CD4-positive, alpha-beta T cell (primary cell): ENCODE measurements at places on chromosomes 16 and 17.

- DNase-seq = no peak
Observed at GRCh38 chr16:65069766-65070165, 52.1 kb downstream of the CDH11 start.

- no peak for DNase-seq
Observed at GRCh38 chr16:78659668-78660217, 560.3 kb downstream of the WWOX start.

- no peak for DNase-seq
Observed at GRCh38 chr17:13067629-13068303, 49.9 kb upstream of the ELAC2 start.

GRCh38 chr17:73316919-73317505 is 5.2 kb upstream of the CDC42EP4 start:
- no peak for DNase-seq

DNA sequence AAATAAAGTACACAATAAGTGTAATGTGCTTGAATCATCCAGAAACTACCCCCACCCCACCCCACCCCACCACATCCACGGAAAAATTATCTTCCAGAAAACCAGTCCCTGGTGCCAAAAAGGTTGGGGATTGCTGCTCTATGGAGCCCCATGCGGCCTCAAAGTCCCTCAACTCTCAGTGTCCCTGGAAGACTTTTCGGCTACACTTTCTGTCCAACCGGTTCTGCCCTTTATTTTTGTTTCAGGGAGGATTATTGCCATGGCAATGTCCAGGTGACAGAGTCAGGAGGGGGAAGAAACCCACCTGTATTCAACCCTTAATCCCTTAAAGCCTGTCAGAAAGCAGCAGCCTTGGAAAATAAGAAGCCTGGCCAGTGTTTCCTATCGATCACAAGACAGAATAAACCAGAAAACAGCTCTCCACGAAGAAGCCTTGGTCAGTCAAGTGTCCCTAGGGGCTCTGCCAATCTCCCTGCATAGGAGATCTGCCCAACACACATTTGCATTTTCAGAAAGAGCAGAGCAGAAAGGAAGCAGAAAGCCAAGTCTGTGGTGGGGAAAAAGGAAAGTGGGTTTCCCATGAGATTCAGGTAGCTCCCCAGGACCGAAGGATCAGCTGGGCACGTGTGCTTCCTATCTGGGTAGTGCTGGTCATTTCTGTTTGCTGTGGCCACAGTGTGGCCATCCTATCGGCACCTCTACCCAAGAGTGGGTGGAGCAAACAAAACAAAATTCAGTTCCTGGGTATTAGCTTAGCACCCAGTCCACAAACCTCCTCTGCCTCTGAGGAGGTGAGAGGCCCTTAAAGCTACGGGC is 342.7 kb downstream of the SOX9 start:
- no peak for DNase-seq
